ENCODE measurements at places on chromosomes 12 and 14.

DNA sequence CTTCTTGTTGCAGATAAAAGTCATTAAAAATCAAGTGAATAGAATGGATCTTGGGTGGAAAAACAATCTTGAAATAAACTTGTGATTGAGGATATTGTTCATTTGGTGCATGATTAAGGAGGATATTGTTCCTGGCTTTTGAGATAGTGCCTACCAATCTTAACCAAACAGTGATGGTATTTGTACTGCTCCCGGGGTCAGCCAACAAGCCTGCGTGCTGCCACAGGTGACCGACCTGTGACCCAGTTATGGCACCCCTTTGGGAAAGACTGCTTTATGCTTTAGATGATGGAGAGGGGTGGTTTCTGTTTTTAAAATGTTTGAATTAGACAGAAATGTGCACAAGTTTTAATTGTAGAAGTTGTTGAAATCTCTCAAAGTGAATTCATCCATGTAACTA, 41.6 kb downstream of the SUDS3 start:
- DNase-seq: no peak

- DNase-seq: no peak
Measured at GRCh38 chr12:48194799-48195201, 8.3 kb downstream of the OR10AD1 start.

DNA sequence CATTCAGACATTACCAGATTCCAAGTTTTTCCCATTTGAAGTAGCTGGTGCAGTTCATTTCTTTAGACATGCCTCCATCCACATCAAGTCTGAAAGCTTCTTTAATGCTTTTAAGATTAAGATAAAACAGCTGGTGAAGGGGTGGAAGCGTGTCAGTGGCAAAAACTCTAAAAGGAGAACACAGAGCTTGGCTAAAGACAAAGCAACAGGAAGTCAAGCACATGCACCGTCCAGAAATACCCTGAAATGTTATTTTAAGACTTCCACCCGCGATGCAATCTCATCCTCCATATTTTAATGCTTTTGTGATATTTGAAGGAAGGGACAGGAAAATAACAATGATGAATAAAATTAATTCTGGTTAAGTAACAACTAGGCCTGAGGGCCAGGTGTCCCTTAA, 31.8 kb downstream of the PPM1H start:
- no peak for DNase-seq

- no peak for DNase-seq
Measured at GRCh38 chr12:111754671-111755070, 12.1 kb upstream of the ALDH2 start.

DNA sequence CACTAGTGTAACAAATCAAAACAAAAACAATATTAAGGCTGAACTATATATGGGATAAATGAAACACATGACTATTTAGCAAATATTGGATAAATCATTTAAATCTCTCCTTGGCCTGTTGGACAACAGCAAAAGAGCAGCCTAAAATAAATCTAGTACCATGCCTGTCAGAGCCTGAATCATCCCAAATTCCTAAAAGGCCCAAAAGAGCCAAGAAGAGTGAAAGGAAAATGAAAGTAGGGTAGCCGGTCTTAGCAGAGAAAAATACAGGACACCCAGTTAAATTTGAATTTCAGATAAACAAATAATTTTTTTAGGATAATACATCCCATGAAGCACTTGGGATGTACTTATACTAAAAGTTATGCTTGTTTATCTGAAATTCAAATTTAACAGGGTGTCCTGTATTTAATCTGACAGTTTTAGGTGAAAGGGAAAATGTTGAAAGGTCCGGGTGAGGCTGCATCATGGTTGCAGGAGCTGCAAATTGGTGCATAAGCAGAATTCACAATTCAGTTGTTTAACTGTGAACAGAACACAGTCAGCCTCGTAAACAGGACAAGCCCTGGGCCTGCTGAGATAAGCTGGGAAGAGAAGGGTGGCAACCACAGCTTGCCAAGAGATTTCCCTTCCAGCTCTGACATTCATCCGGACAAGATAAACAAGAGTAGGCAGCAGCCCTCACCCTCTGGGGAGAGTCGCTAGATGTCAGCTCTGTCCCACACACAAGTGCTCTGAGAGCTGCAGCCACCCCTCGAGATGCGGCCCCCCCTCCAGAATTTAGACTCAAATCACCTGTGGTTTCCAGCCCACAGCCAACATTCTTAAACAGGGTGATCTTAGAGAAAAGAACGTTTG, 30.3 kb downstream of the DMAC2L start:
- no peak for DNase-seq

DNA sequence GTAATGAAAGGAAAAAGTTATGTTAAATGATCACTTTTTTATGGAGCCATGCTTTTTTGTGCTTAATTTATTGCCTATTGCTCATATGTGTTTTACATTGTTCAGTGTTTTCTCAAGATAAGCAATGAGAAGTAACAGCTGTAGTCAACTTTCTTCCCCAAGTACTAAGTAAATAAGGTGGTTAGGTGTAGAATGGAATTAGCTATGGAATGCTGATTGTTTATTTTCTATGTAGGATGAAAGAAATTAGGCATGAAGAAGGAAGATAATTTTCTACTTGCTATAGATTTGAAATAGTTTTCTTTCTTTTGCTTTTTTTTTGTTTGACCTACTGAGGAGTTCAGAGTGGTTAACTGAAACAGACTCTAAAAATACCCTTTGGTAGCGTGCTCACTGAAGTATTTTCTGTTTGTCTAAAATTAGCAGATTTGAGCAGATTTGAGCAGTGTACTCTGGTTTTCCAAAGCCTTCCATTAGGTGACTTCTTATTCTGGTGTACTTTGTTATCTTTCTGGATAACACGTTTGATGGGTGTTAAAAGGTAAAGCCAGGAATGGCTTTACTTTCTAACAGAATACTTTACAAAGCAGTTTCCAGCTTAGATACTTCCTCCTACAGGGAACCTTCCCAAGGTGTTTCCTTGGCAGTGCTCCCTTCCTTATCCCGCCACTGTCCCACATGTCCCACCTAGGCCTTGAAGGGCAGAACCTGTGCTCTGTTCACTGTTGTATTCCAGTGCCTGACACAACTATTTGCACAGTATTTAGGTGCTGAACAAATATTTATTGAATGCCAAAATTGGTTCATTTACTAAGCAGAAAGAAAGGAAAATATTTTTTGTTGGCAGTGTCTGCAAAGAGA, 56.0 kb downstream of the RASSF3 start:
- no peak for DNase-seq

Measured in stimulated activated CD4-positive, alpha-beta T cell treated with anti-CD3 and anti-CD28 coated beads, Interleukin-1b, Interleukin-23, amount 100 ng/mL, for 1 hour (primary cell).